Kidney epithelial cell (primary cell): ENCODE measurements at places on chromosomes 2 and 18.

- no peak for DNase-seq
Observed at GRCh38 chr2:11579867-11580659, 46.2 kb downstream of the GREB1 start.

- no peak for DNase-seq
Observed at GRCh38 chr18:80077873-80078272, 31.2 kb upstream of the ADNP2 start.

GRCh38 chr2:63436488-63436887, 151.8 kb downstream of the WDPCP start:
- no peak for DNase-seq

DNA sequence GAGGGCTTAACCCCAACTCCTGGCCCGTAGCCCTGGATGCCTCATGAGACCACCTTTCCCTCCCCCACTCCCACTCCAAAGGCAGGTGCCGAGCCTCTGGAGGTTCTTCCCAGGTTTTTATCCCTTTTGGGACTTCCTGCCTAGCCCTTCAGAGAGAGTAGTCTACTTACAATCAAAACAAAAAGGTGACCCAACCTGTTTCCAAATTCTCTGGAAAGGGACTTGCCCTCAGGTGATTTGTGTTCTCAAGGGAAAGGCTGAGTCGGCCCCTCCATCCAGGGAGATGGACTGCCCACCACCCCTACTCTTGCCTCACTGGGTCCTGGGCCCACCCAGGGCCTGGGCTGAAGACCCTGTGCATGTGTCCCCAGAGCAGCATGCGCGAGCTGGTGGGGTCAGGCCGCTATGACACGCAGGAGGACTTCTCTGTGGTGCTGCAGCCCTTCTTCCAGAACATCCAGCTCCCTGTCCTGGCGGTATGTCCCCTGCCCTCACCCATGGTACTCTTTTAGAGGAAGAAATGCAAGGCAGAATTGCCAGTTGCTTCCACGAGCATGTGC, 108.5 kb downstream of the PLB1 start:
- no peak for DNase-seq

- DNase-seq = no peak
Observed at GRCh38 chr2:97953853-97954252, 41.9 kb downstream of the TMEM131 start.

- DNase-seq = no peak
Observed at GRCh38 chr18:79332646-79333045, 63.1 kb upstream of the NFATC1 start.

DNA sequence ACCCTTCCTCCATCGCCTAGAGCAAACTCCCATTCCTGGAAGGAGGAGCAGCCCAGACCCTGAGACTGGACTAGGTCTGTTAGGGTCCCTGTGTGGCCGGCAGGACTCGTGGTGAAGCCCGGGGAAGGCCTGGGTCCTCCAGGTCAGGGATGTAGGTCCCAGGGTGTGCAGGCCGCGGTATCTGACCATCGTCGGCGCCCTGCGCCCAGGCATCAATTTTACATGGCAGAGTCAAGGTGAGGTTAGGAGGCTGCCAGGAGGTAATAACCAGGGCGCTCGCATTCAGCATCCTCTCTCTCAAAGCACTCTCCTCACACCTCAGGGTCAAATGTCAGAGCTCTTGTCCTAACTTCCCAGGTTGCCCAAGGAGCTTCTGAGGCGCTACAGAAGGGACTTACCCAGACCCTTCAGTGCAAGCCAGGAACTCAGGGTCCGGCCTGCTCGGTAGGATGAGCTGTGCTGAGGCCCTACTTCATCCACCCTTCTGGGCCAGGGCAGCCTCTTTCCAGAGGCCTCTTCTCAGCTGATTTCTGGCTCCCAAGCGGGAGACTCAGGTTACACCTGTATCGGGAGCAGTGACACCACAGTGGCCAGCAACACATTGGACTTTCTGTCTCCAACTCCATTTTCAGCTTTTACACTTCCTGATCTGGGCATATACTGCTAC, 628 bp downstream of the SH2D6 start:
- DNase-seq = no peak

GRCh38 chr2:71839826-71840225, 307.8 kb downstream of the CYP26B1 start:
- DNase-seq = no peak

DNA sequence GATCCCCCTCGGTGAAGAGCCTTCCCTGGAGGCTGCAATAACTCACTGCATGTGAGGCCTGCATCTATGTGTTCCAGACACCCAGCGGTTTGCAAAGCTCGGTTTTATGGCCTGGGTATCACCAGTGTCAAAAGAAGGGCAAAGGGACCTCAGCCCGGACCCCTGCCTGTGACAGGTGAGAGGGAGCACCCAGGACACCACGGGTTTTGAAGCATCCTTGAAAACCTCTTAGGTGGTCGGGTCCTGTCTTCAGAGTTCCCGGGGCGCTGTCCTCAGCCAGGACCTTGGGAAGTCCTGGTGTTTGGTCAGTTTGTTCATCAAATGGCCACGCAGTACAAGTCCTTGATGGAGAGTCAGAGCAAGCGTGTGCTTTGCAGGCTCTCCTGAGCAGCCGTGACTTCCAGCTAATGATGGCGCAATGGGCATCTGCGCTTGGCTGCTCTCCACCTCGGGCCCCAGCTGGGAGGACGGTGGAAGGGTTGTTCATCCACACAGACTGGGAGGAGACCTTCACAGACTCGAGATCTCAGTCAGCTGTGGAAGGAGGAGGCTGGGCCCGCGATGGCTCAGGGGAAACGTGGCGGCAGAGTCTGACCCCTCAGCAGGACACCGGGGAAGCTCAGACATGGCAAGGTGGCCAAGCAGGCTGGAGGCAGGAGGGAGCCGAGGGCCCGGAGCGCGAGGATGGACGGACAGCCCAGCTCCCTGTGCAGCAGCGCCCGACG, 113.1 kb upstream of the GPC1 start:
- peak; percentile 32 for DNase-seq
